ENCODE measurements at places on chromosomes 6 and 20. TPM values are rescaled to one million over a fixed set of nuclear protein-coding genes. Genes with fewer than 3 reads are reported as not detected.

GRCh38 chr6:122799916-122800686, 11.0 kb downstream of the SMPDL3A start:
- no peak for DNase-seq

ZFP57 gene
- total RNA-seq, result 4.9 TPM

- no peak for DNase-seq
These were observed 146.9 kb upstream of the PHACTR1 start for GRCh38 chr6:12569646-12570045.

FKBP5 gene
- 20.5 TPM for total RNA-seq

- no peak for DNase-seq
These were observed 49.4 kb upstream of the DACT2 start for GRCh38 chr6:168368936-168369335.

- DNase-seq, result peak; percentile 35
These were observed 10.7 kb downstream of the CST7 start for GRCh38 chr20:24959591-24960301.

MACROD2 gene
- total RNA-seq, result 6.1 TPM

DNA sequence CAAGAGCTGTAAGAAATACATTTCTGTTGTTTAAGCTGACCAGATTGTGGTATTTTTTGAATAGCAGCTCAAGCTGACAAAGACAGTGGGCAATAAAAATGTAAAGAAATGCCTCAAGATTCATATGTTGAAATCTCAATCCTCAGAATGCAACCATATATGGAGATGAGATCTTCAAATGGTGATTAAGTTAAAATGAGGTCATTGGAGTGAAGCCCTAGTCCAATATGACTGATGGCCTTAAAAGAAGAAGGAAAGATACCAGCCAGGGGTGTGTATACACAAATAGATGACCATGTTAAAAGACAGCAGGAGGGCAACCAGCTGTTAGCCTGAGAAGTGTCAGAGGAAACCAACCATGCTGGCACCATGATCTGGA, 7.1 kb upstream of the DDO start:
- DNase-seq, result peak; percentile 13

GRCh38 chr6:46080111-46080510, 49.7 kb upstream of the ENPP4 start:
- DNase-seq, result no peak

- no peak for DNase-seq
These were observed 75.8 kb upstream of the LY86 start for GRCh38 chr6:6512711-6513110.

DNA sequence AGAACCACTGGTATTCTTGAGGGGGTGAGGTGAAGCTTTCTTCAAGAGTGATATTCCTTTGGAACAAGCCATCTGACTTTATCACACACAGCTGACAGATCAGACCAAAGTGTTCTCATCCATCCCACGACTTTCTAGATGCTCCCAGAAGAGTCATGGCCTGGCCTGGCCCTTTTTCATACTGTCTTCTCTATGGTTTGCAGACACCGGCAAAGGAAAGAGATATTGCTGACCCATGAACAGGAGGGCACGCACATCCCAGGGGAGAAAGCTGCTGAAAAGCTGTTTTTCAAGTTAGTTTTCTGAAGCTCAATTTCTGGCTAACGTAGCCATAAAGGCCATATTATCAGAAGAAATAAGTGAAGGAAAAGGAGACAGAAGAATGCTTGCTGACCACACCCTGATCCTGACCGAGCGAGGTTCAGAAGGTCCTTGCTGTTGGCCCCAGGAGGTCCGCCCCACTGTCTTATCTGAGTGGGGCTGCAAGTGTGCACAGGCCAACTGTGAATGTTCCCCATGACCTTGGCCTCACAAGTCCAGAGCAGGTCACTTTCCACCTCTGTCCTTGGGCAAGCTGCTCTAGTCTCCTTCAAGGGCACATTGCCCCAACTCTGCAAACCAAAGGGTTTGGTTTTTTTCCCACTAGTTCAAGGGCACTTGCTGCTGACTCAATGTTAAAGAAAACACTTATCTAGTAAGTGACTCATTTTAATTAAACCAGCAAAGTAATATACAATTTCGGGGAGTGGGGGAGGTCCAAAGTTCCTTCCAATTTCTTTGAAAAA, 2.0 kb downstream of the ACSS1 start:
- DNase-seq, result peak; percentile 12

MUC22 gene
- total RNA-seq, result not detected

DNA sequence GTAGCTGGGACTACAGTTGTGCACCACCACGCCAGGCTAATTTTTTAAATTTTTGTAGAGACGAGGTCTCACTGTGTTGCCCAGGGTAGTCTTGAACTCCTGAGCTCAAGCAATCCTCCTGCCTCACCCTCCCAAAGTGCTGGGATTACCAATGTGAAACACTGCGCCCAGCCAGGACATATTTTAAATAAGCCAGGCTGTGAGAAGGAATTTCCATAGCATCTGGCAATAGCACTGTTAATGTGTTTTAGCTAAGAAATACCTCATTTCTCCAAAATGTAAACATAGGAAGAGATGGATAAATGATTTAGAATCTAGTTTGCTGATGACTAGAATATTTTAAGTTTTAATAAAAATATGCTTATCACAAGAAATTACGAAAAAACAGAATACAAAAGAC, 27.0 kb upstream of the SLA2 start:
- no peak for DNase-seq

- no peak for DNase-seq
These were observed 10.8 kb upstream of the GNRH2 start for GRCh38 chr20:3032624-3033023.

GRCh38 chr6:149488815-149489214, 4.0 kb upstream of the ZC3H12D start:
- no peak for DNase-seq

- DNase-seq, result no peak
These were observed 54.8 kb downstream of the TNFRSF21 start for GRCh38 chr6:47254906-47255305.

DNA sequence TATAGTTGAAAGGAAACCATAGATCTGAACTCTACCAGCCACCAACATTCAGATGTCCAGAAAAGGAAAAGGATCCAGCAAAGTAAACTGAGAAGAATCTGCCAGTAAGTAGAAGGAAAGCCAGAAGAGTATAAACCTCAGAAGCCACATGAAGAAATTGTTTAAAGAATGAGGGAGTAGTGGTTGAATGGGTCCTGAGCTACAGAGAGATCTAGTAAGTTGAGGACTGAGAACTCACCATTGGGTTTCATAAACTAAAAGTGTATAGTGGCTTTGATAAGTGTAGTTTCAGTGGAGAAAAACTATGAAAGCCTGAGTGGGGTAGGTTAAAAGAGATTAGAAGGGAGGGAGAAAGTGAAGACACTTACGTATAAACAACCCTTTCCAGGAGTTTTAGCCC, 32.0 kb upstream of the SUMO4 start:
- no peak for DNase-seq

- no peak for DNase-seq
These were observed 6.5 kb upstream of the SLC22A16 start for GRCh38 chr6:110482774-110483400.

DNA sequence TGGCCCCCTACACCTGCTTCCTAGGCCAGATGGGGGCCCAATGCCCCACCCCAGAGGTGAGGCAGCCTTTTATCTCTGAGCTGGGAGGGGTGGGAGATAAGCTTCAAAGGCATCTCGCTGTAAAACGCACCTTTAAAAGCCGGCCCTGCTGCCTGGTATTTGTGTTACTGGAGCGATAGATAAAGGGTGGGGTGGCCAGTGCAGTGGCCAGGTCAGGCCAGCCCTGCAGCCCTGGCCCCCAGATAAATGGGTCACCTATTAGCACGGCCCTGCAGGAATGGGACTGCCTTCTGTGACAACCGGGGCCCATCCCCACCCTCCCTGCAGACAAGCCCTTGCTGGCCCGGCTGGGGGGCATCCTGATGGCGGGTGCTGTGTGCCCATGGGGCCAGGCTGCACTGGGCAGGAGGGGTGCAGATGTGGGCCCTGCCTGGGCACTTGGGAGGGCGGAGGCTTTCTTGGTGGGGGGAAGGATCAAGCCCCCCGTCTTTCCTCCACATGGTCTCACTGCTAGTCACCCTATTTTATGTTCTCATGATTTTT, 3.0 kb upstream of the RBBP8NL start:
- no peak for DNase-seq

Data from cardiac muscle cell (in vitro differentiated cells and primary cell).